ENCODE measurements at places on chromosomes 6 and 20.

DNA sequence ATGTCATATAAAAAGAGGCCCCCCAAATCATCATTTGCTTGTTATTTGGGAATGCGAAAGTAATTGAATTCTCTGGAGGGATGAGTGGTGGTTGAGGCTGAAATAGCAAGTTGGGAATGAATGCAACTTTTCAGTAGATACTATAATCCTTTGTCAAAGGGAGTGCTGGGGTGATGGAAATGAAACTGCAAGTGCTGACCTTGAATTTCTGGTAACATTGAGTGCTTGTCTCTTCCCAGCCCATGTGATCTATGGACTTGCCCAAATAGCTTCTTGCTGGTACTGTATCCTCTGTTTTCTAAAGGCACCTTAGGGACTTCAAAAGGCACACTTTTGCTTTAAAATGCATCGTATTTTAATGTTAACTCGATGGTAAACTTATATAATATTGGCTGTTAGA is 14.8 kb downstream of the PAQR8 start:
- DNase-seq: no peak

GRCh38 chr6:169956580-169956979 is 205.2 kb downstream of the ERMARD start:
- DNase-seq: no peak

DNA sequence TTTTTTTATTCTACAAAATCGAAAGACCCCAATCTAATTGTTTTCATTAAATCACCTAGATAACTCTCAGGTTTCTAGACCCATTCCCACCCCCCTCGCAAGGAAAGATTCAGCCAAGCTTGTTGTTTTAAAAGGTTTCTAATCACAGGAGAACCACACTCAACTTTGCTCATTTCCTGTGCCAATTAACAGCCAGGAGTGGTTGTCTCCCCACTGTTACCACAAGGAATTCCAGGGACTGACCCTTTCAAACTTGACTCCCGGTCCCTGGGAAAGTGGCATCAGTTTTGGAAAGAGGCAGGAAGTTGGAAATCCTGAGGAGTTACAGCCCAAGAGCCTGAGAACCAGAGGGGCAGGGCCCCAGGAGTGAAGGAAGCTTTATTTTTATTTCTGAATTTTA is 561.3 kb upstream of the JAG1 start:
- DNase-seq: no peak

- DNase-seq: peak; percentile 79
These were observed 34.0 kb upstream of the FANCE start for GRCh38 chr6:35417979-35418661.

DNA sequence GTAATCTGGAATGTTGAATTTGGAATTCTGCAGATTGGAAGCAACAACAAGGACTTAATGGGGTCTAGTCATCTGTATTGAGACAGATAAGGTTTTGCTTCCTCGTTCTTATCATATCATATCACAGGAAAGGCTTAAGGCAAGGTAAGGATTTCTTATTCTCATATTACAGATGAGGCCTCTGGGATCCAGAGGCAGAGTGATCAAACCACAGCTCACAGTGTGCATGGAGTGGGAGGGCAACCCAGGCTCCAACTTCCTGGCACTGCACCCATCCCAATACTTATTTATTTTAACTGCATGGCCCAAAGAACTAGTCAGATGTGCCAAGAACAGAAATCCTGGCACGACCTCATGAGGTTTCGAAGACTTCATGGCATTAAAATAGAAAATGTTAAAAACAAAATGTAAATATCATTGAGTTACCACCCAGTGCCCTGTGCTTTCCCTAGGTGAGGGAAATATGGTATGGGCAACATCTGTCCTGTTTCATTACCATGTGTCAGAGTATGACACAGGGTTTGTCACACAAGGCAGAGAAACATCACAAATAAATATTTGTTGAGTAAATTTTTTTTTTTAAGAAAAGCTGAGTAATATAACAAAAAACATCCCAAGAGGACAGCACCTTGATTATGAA is 191.9 kb downstream of the ISM1 start:
- DNase-seq: no peak

DNA sequence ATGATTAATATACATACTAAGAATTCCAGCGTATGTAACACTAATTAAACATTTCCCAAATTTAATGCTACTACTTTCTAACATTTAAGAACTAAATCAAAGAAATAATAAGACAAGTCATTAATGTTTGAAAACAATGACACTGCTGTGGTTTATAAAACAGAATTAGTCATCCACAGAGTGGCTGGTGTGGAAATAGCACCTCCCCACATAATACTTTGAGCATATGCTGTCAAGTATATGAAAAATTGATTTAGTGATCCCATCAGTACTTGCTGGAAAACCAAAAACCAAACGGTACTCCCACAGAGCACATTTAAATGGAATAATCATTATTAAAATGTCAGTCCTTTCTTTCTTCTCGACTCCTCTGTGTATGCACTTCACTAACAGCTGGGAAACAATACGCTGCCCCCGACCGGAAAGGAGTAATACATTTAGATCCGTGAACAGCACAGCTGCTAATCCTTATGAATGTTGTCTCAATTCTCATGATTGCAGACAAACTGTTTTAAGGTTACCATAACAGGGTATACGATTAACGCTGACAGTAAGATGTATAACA is 78.4 kb downstream of the PREP start:
- no peak for DNase-seq

GRCh38 chr6:143449714-143450452 is 612 bp downstream of the ADAT2 start:
- DNase-seq: peak; percentile 95

DNA sequence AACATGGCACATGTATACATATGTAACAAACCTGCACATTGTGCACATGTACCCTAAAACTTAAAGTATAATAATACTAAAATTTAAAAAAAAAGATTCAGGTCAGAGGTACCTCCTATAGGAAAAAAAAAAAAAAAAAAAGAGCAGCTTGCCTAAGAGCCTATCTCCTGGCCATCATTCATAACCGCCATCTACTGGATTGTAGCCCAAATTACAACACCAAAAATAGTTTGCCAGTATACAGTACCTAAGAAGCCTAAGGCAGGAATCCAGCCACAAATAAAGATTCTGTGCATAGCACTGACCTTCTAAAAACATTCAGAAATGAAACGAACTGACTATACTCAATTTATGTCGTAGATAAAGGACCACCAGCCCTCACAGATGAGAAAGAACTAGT is 438.4 kb upstream of the ADGRB3 start:
- peak; percentile 35 for DNase-seq

DNA sequence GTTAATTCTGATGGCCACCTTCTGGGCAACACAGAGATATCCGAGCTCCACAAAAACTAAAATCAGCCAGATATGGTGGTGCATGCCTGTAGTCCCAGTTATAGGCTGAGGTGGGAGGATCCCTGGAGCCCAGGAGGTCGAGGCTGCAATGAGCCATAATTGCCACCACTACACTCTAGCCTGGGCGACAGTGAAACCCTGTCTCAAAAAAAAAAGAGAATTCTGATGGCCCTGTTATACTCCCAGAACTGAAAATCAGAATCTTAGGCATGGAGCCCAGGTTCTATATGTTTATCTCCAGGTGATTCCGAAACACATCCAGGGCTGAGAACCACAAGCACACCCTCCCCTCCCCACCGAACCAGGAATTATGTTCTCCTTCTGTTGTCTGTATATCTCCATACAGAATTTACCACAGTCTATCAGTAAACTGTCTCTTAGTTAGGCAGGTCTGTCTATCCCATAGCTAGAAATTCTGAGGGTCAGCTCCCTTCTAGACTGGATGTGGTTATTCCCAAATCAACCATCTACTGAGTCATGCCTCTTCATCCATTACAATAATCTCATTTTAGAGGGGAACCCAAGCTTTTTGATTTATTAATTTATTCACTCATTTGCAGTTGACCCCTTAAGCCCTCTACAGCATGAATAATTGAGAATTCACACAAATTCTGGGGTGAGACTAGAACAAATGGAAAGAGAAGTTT is 24.8 kb upstream of the CCND3 start:
- no peak for DNase-seq

GRCh38 chr6:139290787-139291311 is 949 bp downstream of the TXLNB start:
- peak; percentile 83 for DNase-seq

- DNase-seq: no peak
These were observed 10.5 kb upstream of the CLDN20 start for GRCh38 chr6:155253337-155253736.

- peak; percentile 66 for DNase-seq
These were observed 163.2 kb upstream of the ZNF337 start for GRCh38 chr20:25859649-25860530.

DNA sequence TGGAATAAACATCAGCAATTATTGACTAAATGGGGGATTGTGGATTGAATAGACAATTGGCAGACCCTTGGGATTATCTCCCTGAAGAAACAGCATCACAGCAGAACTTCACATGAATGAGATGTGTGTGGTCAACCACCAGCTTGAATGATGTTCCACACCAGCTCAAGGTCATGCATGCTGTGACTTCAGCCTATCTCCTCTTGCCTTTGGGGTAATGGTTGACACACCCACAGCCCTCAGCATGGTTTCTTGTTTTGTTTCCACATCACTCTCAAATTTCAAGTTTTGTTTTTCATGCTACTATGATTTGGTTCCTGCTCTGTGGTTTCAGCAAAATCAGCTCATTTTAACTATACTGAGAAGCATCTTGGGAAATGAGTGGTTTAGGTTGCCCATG is 94.3 kb downstream of the PAK5 start:
- no peak for DNase-seq

DNA sequence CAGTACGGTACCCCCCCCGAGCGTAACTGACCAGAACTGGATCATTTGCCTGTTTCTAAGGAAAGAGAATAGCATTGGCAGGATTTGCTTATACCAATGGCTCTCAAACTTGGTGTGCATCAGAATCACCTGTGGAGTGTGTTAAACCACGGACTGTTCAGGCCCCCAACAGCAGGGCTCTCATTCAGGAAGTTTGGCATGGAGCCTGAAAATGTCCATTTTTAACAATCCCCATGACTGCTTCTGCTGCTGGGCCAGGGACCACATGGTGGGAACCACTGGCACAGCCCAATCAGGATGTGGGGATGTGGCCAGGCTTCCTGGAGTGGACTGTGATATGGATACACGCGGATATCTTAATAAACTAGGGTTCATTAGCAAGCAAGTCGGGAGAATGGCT is 53.9 kb downstream of the GTF2H5 start:
- peak; percentile 13 for DNase-seq

GRCh38 chr6:106527117-106527516 is 102.2 kb downstream of the RTN4IP1 start:
- DNase-seq: no peak

GRCh38 chr20:43448748-43449535 is 8.8 kb upstream of the SRSF6 start:
- DNase-seq: peak; percentile 80

- DNase-seq: peak; percentile 83
These were observed 179.5 kb downstream of the CDH26 start for GRCh38 chr20:60137657-60138245.

DNA sequence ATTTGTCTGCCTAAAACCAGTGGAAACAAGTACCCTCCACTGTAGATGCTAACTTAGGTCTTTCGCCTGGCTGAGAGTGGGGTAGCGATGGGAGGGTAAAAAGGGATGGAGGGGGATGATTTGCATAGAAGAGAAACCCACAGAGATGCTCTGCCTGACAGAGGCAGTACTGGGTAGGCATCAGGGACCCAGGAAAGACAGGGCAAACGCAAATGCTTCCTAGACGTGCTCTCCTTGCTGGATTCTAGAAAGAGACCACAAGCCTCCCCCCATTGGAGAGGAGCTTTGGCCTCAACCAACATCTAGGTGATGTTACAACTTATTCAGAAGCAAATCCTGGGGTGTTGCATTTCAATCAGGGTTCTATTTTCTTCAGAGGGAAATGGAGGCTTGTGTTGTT is 3.2 kb downstream of the OLIG3 start:
- DNase-seq: no peak

- DNase-seq: no peak
These were observed 52.9 kb upstream of the BHLHE23 start for GRCh38 chr20:63059684-63060056.

GRCh38 chr6:7180751-7181150 is 73.0 kb downstream of the RREB1 start:
- DNase-seq: peak; percentile 79

GRCh38 chr6:115319823-115320222 is 740.9 kb downstream of the FRK start:
- no peak for DNase-seq

- no peak for DNase-seq
These were observed 256.6 kb upstream of the EPHA7 start for GRCh38 chr6:93675856-93676417.

Data from hematopoietic multipotent progenitor cell treated with erythropoietin and hydrocortisone succinate and interleukin-3 and kit ligand, for 4 days (in vitro differentiated cells).